ENCODE measurements at places on chromosomes 16 and 17.

GRCh38 chr17:78882540-78883088 is 20.4 kb downstream of the CEP295NL start:
- DNase-seq, result no peak

DNA sequence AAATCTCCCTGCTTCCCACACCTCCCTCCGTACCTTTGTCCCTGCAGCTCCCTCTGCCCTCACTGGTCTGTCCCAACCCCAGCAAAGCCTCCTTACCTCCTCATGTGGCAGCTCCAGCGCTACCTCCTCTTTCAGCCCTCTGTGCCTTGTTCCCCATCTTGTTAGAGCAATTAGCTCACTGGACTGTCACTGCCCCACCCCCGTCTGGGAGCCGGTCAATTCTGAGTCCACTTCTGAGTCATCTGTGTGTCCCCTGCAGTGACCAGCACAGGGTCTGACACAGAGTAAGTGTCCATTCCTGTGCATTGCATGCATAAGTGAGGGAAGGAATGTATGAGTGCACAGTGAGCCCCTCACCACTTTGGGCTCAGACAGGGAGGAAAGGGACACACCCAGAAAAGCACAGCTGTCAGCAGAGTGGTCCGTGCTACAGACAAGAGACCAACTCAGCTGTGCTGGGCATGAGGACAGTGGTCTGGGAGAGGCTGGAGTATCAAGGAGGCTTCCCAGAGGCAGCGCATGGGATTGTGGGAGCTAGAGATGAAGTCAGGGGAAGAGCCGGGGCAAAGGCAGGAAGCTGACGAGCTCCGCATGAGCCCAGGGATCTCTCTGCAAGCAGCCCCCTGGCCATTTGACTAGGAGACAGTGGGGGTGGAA is 45.9 kb downstream of the PITPNM3 start:
- no peak for DNase-seq

DNA sequence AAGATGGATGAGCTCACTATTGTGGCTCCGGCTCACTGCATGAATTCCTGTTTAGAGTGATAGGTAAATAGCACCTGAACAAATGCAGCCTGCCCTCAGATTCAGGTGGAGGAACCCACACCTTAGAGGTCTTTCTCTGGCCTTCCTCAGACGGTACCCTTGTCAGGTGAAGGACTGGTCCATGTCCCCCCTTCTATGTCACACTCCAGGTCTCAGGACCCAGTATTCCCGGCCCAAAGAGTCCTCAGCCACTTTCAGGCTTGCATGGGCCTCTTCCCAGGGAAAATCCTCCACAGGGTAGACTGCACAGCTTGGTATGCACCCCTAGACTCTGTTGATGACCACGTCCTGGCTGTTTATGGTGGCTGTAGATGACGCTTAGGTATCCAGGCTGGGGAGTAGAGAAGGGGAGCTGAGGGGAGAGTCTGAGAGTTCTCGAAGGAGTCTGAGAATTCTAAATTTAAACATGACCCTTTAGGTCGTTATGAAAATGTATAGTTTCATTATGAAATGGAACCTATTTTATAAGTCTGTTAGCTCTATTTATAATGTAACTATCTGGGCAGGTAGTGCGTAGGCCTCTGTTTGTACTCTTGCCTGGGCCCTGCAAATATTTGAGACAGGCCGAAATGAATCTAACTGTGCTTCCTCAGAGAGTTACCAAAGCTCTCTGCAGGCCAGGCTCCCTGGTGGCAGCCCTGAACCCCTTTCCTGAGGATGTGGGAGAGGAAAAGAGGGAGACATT is 32.5 kb upstream of the CCR7 start:
- no peak for DNase-seq

- DNase-seq, result no peak
Observed at GRCh38 chr17:16512011-16512410, 20.0 kb upstream of the LRRC75A start.

- no peak for DNase-seq
Observed at GRCh38 chr17:229709-230394, 48.4 kb upstream of the DOC2B start.

GRCh38 chr16:84504420-84505248 is at the start of gene MEAK7:
Gene MEAK7 (minus strand): TSS chr16:84504659. CDS start chr16:84498086, 6,573 bp downstream.
- peak; percentile 99 for DNase-seq

DNA sequence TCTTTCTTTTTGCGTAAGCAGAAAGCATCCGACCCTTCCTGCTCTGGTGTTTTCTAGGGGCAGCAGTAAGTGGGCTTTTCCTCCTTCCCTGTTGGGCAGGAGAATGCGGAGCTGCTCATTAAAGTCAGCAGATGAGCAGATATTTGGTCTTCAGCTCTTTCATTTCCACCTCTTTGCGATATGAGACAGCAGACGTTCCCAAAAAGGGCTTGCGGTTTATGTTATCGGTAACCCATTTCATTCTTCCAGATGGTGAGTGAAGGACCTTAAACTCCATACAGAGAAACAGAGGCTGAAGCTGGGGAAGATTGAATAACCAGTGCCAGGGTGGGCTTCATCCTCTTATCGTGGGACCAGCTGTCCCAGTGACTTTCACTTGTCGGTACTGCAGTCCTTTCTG is 40.7 kb downstream of the KSR1 start:
- no peak for DNase-seq

DNA sequence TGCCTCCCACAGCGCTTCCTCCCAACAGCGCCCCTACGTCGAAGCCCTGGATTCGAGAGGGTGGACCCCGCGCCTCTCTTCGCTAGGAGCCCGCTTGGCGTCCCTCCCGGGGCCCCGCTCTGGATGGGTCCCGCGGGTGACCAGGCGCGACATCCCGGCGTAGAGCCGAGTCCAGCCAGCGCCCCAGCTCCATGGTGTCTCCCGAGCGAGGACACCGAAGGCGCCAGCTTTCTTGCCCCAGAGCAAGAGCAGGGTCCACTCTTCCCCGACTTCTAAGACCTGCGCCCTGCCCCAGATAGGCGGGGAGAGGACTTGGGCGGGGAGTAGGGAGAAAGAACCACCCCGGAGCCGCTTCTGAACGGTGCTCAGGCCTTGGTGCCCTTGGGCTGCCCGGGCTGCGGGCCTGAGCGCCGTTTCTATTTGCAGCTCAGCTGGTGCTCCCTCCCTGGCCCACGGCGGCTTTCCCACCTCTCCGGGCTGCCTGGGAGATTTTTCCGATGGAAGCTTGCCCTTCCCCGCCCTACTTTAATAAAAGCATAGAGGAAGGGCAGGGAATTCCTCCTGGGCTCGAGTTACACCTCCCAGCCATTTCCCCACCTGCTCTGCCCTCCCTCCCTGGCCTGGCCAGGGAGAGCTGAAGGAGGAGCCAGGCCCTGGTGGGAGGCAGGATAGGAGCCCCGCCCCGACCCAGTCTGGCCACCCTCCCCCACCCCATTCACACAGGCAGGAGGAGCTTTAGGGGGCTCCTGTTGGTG is 1.8 kb downstream of the MMP15 start:
- peak; percentile 59 for DNase-seq

- no peak for DNase-seq
Observed at GRCh38 chr17:8928347-8928746, 37.2 kb downstream of the PIK3R5 start.

- no peak for DNase-seq
Observed at GRCh38 chr16:48137822-48138221, 18.0 kb downstream of the ABCC12 start.

DNA sequence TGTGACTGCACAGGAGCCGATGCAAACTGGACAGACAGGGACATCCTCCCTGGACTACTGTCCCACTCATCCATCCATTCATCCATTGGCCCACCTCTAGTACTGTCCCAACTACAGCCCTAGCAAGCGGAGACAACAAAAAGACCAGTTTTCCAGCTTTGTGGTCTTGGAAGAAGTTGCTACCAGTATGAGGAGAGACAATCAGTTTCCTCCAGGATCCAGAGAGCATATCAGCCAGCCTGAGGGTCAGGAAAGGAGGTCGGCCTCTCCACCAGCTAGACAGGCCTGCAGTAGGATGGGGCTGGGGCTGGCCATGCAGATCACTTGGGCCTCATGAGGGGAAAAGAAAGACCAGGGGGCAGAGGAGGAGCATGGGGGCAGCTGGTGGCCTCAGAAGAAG is 16.8 kb downstream of the KRT33A start:
- DNase-seq, result no peak

GRCh38 chr16:50079397-50080140 is 13.8 kb downstream of the HEATR3 start:
- DNase-seq, result no peak

- no peak for DNase-seq
Observed at GRCh38 chr17:74362810-74363498, 1.3 kb upstream of the BTBD17 start.

- DNase-seq, result no peak
Observed at GRCh38 chr17:53722407-53722806, 100.3 kb upstream of the KIF2B start.

DNA sequence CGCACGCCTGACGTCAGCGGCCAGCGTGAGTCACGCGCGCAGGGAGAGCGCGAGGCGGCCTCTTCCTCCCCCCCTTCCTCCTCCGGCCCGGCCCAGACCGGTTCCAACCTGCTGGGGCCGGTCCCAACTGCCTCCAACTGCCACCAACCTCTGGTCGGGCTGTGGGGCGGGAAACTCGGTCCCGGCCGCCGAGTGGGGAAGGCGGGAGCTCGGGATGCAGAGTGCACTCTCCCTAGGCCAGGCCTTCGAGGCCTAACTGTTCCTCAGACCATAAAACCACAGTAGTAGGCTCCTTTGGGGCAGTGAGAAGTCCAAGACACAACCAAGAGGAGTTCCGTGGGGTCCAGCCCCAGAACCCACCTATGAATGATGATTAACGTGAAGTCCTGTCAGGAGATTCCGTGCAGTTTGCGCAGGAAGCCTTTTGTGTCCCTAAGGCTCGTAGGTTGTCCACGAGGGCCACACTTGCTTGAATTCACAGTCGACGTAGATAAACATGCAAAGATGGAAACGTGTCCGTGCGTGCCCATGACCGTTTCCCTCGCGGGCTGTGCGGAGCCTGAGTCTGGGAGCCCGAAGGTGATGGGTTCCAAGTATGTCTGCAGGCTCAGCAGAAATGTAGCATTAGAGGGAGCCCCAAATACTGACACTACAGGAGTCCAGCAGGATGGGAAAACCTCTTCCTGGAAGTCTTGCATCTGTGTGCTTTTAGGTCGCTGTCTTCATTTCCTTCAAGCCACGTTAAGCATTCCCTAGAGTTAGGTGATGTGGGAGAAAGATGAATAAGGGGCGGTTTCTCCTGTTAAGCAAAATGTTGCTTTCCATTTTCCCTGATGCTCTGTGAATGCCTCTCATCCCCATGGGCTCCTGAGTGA is 647 bp downstream of the UNK start:
- peak; percentile 98 for DNase-seq

- no peak for DNase-seq
Observed at GRCh38 chr16:89423681-89424260, 66.6 kb downstream of the ANKRD11 start.

GRCh38 chr16:89841275-89841674 is 13.0 kb downstream of the SPIRE2 start:
- no peak for DNase-seq

DNA sequence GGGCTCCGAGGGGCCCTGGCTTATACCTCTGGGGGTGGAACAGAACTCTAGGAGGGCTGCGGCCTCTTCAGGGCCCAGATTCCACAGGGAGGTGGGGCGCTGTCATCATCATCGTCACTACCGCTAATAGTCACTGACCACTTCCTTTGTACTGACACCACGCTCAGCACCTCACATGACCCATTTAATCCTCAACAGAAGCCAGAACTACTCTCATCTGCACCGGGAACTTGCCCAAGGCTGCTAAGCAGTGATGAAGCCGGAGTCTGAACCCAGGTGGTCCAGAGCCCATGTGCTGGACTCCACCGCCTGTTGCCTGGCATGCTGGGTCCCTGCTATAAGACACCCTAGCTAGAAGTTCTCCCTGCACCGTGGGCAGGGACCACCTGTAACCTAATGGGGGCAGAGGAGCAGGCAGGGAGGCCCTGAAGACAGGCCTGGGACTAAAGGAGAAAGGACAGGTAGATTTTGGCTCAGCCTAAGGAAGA is 12.0 kb downstream of the UNC13D start:
- no peak for DNase-seq

- no peak for DNase-seq
Observed at GRCh38 chr16:68022278-68022727, 729 bp downstream of the DDX28 start.

- DNase-seq, result peak; percentile 1
Observed at GRCh38 chr17:40032322-40033320, 17.4 kb downstream of the CSF3 start.

DNA sequence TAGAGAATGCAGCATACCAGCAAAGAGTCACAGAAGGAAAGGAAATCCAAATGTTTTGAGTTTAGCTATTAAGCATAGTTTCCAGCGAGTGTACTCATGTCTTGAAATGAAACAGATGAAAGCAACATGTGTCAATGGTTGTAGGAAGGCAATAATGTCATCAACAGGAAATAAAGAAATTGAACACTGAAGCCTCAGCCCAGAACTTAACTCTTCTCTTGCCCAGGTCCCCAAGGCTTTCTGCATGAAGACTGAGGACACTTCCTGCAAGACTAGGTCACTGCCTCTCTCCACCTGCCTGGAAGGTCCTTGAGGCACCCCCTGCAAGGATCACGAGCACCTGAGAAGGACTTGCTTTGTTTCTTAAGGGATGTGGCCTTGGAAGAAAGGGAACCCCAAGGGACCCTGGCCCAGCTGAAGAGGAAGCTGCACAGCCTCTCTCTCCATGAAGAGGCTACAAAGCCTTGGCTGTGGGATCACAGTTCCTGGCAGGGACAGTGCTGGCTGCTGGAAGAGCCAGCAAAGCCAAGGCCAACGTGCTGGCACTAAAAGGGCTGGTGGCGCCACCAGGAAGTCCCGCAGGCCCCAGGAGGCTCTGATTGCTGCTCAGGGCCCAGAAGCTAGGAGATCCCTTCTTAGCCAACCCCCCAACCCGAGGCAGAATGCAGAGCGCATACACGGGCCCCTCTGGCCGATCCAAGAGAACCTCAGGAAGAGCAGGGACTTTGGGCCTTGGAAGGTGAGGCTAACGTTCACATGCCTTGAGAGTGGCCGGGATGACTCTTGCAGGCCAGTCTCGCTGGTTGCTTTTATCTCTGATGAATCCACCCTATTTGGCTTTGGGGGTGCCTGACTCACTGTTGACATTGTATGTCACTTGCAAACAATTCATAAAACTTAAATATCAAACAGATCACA is 23.4 kb upstream of the AXIN2 start:
- no peak for DNase-seq

- DNase-seq, result no peak
Observed at GRCh38 chr17:81277421-81277820, 17.7 kb downstream of the SLC38A10 start.

GRCh38 chr17:66716236-66717026 is 118.5 kb upstream of the CACNG5 start:
- DNase-seq, result no peak

GRCh38 chr17:77419095-77419494 is 278.3 kb downstream of the SEC14L1 start:
- no peak for DNase-seq

DNA sequence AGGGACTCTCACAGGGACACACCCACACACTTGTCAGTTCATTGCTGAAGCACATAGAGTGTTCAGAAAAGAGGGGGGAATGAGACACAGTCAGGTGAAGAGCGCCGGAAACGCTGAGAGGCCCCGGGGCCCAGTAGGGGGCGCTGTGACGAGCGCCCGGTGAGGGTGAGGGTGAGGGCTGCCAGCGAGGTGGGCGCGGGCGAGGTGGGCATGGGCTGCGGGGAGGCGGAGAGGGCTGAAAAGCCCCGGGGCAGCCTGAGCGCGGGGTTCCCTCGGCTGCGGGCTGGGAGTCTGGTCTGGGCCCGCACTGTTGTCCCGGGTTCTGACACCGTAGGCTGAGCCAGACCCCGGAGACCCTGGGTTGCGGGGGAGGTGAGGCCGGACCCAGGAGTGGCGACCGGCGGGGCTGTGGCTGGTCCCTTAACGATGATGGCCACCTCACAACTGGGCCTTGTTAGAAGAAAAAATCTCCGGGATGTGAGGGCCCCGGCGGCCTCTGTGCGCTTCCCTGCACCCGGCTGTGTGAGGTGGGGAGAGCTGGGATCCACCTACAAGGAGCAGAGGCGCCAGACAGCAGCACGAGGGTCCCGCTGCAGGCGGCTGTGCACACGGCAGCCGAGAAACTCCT is 91.4 kb downstream of the C16orf78 start:
- DNase-seq, result no peak

Data from T47D (cell line).